ENCODE measurements at places on chromosomes 6 and 20.

DNA sequence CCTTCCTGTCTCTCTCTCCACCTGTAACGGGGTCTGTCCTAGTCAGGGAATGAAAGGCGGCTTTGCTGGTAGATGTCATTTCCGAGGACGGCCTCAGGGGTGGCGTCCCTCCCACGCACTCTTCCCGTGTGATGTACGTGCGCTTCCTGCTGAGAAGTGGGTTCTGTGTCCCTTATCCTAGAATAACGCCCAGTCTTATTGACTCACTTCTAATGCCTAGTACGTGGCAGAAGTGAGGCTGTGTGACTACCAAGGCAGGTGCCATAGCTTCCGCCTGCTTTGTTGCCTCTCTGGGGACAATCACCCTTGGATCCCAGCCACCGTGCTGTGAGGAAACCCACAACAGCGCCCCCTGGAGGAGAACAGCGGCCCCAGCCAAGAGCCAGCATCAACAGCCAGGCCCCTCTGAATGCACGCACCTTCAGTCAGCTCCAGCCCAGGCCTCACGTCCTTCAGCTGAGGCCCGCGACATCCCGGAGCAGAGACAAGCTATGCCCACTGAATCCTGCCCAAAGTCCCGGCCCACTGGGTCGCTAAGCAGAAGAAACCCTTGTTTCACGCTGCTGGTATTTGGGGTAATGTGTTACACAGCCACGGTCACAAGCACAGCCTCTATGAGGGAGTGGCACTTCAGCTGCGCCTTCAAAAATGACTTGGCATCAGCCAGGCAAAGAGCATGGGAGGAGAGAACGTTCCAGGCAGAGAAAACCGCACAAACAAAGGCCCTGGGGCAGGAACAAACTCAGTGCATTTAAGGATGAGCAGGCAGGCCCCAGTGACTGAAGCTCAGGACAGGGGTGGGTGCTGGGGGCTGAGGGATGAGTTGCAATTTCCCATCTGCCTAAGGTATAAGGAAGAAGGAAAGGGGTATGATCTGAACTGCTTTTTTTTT lies 224.2 kb downstream of the NFATC2 start:
- no peak for DNase-seq

- DNase-seq, result no peak
Measured at GRCh38 chr6:167706313-167707109, 120.2 kb upstream of the AFDN start.

- no peak for DNase-seq
Measured at GRCh38 chr20:34475979-34476736, 40.1 kb upstream of the DYNLRB1 start.

DNA sequence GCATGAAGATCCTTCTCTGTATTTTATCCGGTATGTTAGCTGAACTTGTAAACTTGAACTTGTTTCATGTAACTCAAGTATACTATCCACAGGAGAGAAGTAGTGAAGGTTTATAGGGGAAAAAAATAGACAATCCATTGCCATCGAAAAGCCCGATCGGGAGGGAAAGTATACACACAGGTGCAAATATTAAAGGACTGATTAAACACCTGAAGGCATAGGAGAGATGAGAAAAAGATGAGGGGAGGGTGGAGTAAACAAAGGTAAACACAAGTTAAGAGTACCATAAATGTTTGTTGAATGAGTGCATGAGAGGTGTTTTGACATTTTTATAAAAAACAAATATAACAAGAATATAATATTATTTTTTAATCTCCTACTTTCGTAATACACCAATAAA lies 64.3 kb upstream of the CITED2 start:
- DNase-seq, result no peak

DNA sequence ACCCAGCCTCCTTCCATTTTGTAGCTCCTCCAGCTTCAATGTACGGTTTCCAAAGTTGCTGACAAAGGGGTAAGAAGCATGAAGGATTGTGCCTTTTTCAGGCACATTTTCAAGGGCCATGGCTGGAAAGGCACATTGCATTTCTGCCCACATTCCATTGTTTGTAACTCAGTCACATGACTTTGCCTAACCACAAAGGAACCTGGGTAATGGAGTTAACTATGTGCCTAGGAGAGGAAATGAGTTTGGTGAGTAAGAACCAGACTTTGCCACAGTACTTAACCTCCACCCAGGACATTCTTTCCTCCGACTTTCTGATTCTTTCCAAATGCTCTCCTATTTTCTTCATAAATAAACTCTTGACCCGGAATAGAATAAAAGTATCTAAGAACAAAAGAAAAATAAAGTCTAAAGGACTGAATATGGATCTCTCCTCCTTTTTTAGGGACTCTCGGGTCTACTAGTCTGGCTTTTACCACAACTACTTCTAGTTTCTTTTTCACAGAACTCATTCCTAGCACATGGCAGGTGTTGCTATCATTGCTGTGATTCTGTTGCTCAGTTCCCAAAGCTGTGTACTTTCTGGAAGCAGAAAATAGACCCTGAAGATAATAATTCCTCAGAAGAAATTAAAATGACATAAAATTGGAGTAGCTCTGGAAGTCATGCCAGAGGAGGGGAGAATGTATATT lies 81.5 kb upstream of the ISM1 start:
- DNase-seq, result no peak

- no peak for DNase-seq
Measured at GRCh38 chr6:146209942-146210341, 181.1 kb downstream of the GRM1 start.

DNA sequence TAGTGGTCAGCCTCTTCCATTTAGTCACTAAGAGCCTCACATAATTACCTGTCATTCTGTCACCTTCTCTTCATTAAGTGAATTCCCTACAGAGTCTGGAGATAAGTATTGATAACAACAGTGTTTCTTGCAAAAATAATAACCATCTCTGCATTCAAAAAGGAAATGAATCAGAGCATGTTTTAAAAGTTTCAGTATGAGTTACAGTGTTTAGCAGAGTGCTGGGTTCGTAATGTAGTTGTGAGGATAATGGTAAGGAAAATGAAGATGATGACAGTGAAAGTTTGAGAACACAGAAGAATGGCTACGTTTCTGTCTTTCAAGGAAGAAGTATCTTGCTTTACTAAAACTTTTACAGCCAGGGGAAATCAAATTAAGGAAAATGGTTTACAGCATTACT lies 31.3 kb downstream of the GPRC6A start:
- no peak for DNase-seq

DNA sequence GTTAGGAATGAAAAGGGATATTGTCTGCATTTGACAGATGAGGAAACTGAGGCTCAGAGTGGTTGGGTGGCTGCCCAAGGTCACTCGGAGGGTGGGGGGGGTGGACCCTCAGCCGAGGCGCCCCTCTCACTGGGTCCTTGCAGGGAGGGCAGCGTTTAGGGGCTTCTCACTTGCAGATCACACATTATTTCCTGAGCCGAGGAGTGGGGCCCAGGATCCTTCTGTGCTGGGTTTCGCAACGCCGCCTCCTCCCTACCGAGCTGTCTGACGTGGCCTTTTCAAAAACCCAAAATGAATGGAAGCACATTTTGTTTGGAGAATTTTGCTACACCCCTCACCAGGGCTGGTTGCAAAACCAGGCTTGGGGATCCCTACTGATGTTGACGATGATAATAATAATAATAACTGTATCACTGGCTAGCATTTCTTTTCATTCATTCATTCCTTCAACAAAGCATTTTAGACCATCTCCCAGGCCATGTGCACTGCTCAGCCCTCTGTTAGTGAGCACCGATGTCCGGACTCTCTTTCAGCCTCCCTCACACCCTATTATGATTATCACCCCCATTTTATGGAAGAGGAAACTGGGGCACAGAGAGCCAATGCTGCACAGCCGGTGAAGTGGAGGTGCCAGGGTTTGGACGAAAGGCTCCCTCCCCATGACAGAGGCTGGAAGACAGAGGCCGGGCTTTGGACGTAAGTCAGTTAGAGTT lies 5.2 kb downstream of the DLGAP4 start:
- DNase-seq, result no peak

- DNase-seq, result no peak
Measured at GRCh38 chr6:106556368-106556960, 72.8 kb downstream of the RTN4IP1 start.

GRCh38 chr20:33188421-33188820 lies 20.5 kb downstream of the BPIFA2 start:
- no peak for DNase-seq

- no peak for DNase-seq
Measured at GRCh38 chr6:80165143-80165542, 58.7 kb downstream of the BCKDHB start.

GRCh38 chr6:85496856-85497255 lies 47.0 kb downstream of the NT5E start:
- no peak for DNase-seq

DNA sequence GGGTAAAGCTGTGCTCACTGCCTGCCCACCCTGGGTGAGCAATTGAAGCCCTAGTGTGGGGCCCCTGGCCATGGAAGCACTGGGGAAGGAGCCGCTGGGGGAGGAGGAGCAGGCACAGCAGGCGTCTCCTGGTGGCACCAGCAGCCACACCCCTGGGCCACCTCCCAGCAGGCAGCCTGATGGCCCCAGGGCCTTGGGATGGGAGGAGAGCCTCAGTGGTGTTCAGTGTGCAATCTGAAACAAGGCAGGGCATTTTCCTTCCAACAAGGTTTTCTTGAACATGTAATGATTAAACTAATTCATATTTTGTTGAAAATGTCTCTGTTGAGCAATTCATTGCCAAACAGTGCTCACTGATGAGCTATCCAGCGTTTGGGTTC lies 151.0 kb downstream of the ZDHHC14 start:
- DNase-seq, result no peak

DNA sequence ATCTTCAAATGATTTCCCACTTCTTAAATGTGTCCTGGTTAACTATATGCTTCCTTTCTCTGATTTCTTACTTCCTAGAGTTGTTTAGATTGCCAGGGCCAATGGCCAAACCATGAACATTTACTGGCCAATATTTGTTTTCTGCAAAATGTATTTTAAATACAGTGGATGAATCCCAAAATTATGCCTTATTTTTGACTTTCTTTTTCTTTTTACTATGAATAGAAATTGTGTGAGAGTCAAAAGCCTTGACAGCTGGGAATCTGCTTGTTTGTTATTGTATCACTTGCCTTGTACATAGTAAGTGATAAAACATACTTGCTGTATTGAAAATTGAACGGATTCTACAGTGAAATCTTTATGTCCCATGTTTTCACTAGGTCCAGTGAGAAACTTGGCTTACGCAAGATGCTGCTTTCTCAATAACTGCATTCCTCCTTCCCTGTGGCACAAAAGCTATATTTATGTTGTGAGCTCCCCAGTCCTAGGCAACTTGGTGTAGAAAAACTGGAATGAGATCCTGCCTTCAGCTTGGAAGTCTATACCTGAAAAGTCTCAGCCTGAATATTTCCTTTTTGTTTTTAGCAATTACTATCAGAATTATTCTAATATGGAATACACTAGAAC lies 295.2 kb downstream of the EPHA7 start:
- DNase-seq, result no peak

- DNase-seq, result no peak
Measured at GRCh38 chr6:135475292-135475886, 22.2 kb downstream of the AHI1 start.

- DNase-seq, result no peak
Measured at GRCh38 chr6:146916435-146917025, 287.7 kb upstream of the STXBP5 start.

- no peak for DNase-seq
Measured at GRCh38 chr6:144497650-144498049, 212.5 kb downstream of the UTRN start.

DNA sequence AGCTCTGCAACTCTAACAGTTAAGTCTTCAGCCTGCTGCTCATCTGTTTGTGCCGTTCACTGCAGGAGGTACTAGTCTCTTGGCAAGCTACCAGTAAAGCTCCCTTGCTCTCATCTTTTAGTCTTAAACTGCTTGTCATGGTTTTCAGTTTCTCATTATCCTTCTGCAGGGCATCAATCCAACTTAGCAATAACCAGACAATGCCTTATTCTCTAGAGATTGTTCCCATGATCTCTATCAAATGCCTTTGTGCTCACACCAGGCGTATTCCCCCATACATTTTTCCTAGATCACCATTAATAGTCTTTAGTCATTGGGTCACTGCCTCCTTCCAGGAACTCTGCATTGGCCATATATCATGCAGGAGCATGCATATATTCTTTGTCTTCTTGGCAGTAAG lies 171.3 kb downstream of the GRM1 start:
- no peak for DNase-seq

- no peak for DNase-seq
Measured at GRCh38 chr6:124330197-124330596, 526.5 kb downstream of the NKAIN2 start.

- DNase-seq, result peak; percentile 5
Measured at GRCh38 chr6:73739096-73739495, 43.1 kb downstream of the CD109 start.

All from NCI-H1930 (cell line).